ENCODE measurements at places on chromosomes 2 and 18.

DNA sequence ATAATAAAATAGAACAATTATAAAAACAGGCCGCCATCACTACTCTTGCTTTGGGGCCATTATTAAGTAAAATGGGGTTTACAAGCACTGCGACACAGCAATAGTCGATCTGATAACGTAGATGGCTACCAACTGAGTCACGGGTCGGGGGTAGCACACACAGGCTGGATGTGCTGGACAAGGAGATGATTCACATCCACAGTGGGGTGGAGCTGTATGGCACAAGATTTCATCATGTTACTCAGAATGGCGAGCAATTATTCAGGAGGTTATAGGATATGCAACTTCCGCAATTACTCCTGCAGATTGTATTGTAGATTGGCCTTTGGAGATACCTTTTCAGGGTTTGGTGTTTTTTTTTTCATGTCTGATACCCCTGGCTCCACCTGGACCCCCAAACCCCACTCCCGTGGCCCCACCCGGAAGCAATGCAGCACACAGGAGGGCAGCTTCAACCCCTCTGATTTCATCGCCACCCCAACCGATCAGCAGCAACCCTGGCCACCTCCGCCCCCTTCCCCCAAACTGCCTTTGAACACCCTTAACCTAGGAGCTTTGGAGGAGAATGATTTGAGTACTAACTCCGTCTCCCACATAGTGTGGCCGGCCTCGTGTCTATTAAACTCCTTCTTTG lies 21.4 kb upstream of the MLPH start:
- DNase-seq: no peak

GRCh38 chr2:32355976-32356680 lies 695 bp upstream of the BIRC6 start:
- no peak for DNase-seq

GRCh38 chr2:240423788-240424191 lies 11.7 kb upstream of the GPC1 start:
- DNase-seq: no peak

DNA sequence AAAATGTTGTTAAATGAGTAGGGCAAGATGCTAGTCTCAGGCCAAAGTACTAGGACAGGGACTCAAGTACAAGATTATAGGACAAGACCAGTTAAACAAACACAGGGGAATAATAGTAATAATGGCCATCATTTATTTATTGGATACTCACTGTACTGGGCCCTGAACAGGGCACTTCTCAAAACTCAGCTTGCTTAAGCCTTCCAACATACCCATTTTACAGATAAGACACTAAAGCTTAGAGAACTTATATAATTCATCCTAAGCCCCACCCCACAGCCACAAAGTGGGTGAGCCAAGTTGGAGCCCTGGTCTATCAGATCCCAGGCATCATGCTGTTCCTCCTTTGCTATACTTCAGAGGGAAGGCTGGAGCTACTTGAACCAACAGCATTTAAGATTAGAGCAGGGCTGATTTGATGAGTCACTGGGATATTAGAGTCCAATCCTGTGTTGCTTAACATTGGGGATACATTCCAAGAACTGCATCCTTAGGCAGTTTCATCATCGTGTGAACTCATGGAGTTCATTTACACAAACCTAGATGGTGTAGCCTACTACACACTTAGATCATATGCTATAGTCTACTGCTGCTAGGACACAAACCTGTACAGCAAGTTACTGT lies 153.6 kb downstream of the MTCL1 start:
- no peak for DNase-seq

DNA sequence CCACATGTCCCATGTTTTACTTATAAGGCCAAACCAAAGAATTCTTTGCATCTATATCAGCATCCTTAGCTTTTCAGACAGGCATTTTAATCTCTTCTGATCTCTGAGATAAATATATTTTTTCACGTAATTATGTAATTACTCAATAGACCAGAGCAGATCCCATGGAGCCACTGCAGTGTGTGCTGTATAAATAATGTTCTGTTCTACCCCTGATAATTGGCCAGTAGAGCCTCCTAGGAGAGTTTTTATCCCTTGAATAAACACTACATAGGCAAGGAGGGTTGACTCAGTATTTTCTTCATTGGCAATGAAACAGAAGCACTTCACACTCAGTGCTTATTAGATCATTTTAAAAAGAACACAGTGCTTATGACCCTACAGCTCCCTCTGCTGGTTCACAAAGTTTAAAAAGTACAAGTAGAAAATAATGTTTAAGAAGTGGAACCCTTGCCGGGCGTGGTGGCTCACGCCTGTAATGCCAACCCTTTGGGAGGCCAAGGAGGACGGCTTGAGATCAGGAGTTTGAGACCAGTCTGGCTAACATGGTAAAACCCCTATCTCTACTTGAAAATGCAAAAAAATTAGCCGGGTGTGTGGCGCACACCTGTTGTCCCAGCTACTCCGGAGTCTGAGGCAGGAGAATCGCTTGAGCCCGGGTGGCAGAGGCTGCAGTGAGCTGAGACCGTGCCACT lies 91.9 kb downstream of the PPP1R1C start:
- DNase-seq: peak; percentile 93

GRCh38 chr18:53686965-53687364 lies 537.5 kb downstream of the MBD2 start:
- no peak for DNase-seq

GRCh38 chr2:167769020-167769419 lies 478.4 kb downstream of the STK39 start:
- DNase-seq: no peak

DNA sequence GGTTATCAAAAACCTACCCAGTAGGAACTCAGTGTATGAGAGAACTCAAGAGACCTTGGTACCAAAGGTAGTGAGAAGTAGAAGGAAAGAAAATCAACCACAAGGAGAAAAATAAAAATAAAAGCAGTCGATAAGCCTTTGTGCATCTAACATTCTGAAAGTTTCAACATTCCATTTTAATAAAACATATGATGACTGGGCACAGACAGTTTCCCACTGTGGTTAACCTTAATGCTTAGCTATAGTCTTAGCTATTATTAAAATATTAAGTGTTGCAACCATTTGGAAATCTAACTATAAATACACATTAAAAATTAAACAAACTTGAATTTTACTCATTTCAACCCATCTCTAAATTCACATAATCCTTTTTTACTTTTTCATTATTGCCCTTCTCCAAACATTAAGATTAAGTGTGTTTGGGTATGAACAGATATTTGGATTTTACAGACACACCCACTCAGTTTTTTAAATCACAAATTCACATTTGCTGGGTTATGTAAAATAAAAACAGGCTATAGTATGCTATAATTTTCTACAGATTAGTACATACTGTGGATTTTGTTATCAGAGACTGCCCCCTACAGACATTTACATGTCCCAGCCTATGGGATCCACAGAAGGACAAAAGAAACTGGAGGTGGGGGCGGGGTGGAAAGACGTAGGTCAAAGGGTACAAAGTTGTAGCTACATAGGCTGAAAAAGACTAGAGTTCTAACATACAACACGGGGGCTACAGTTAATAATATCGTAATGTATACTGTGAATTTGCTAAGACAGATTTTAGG lies 32.8 kb downstream of the SRBD1 start:
- peak; percentile 35 for DNase-seq

DNA sequence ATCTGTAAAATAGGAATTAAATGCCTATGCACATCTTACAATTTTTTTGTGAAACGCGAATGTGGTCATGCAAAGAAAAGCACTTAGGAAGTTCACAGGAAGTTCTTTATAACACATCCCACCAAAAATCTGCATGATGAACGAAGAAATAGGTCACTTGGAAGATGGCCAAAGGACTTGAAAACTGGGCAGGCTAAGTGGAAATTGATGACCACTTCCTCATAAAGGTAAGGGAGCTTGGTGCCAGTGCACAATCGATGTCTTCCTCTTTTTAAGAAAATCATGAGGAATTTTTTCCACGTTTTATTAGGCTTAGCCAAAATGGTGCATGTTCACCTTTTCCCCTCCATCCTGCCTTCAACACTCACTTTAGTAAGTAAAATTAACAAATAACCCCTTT lies 8.2 kb upstream of the NT5C1B start:
- DNase-seq: no peak

- DNase-seq: no peak
These were observed 39.4 kb downstream of the SLC8A1 start for GRCh38 chr2:40412456-40412855.

DNA sequence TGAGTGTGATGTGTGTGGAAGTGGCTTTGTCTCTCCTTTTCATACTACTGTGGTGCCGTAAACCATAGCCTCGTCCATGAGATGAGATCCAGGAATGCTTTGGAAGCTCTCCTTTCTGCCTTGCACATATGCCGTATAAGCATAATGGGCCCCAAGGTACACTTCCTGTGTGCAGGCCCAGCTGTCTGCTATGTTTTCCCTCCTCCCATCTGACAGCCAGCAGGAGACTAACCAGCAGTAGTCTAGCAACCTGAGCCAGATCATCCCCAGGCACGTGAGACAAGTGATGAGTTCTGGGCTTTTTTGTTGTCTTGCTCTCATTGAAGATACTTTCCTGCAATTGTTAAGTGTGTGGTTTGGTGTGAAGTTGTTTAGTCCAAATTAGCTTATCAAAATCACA lies 555.5 kb upstream of the LRRTM4 start:
- DNase-seq: peak; percentile 16

GRCh38 chr2:171963198-171963597 lies 36.6 kb upstream of the METAP1D start:
- no peak for DNase-seq

- DNase-seq: no peak
These were observed 55.4 kb downstream of the COLEC12 start for GRCh38 chr18:445055-445454.

DNA sequence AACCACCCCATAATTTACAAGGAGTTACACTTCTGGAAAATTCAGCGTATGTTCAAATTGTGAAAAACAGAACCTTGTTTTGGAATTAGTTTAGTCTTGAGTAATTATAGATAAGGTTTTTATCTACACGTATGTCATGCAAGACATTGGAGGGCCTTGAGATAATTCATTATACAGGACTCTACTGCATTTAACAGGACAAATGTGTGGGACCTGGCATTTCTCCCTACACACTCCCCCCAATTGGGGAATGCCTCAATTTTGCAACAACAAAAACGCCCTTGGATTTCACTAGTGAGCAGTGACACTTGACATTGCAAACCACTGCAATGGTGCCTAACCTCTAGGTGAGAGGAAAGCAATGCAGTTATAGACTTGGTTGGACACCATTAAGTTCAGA lies 11.4 kb downstream of the SLC1A4 start:
- no peak for DNase-seq

GRCh38 chr2:172273910-172274571 lies 153.3 kb upstream of the ITGA6 start:
- peak; percentile 81 for DNase-seq

- DNase-seq: no peak
These were observed 53.8 kb upstream of the GATA6 start for GRCh38 chr18:22115573-22115972.

- DNase-seq: no peak
These were observed 194.4 kb downstream of the TMX3 start for GRCh38 chr18:68520406-68521075.

GRCh38 chr2:111896024-111896423 lies 2.4 kb upstream of the MERTK start:
- no peak for DNase-seq

GRCh38 chr2:68653538-68653982 lies 10.2 kb downstream of the PROKR1 start:
- no peak for DNase-seq

DNA sequence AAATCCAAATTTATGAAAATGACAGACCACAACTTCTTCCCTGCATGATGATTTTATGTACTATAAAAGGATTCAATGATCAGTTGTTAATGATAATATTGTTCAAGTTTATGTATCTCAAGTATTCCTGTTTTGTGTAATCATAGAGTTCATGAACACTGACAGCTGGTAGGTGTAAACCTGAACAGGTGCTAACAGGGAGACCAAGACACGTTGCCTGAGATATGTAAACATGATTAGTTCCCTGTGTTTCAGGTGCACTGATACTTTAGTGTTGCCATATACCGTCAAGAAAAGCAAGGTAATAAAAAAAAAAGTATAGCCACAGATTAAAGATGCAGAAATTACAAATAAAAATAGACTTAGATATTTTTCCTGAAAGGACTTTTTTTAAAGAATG lies 131.8 kb downstream of the BAZ2B start:
- DNase-seq: peak; percentile 79

DNA sequence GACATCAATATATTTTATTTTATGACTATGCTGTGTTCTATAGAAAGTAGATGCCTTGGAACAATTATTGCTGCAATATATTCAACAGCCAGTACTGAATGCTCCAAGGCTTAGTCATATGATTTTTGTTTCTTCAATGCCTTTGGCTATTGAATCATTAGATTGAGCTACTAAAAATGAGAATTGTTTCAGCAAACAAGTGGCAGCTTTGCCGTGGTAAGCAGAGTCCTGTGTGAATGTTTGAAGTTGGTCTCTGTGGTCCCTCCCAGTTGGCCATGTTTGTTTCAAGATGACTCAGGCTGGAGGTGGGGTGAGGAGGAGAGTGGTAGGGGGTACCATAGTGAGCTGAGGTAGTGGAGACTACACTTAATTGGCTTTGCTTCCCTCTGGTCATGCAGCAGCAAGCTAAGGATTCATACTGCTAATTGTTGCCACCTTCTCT lies 198.6 kb upstream of the EPAS1 start:
- no peak for DNase-seq

DNA sequence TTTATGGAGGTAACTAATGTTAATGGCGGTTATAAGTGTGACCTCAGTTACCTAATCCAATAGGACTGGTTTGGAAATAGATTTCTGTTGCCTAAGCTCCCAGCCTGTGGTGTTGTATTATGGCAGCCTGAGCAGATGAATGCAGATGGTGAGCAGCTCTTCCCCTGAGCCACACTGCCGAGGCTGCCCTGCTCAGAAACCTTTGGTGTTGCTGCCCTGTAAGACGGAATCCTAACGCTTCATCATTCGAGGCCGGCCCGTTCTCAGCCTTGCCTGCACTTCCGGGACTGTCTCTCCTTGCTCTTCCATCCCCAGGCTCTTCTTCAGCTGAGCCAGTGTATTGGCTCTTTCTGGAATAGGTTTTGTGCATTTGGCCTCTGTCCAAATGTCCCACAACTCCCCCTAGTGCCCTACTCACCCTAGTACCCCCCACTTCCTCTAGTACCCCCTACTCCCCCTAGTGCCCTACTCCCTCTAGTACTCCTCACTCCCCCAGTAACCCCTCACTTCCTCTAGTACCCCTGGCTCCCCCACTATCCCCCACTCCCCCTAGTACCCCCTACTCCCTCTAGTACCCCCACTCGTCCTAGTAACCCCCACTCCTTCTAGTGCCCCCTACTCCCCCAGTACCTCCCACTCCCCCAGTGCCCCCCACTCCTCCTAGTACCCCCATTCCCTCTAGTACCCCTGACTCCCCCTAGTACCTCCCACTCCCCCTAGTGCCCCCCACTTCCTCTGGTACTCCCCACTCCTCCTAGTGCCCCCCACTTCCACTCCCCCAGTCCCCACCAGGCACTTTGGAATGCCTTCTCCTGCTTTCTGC lies 106.0 kb upstream of the TAF1B start:
- peak; percentile 30 for DNase-seq
